ENCODE measurements at places on chromosomes 5 and 9.
A peak's percentile ranks its signal among the peaks of the same experiment; 100 is the strongest.

DNA sequence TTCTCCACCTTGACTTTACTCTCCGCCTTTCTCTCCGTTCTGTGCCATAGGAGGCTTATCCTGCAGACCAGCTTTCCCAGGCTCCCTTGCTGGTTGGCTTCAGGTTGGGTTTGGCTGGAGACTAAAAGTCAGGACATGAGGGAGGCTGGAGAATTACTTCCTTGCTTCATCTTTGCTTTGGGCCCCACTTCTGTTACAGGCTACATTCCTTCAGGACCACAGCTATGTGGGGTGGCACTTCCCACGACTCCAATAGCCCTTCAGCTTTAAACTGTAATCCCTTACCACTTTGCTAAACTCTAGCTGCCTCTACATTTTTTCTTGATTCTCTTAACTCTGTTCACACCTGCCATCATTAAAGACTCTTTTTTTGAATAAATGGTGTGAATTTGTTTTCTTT is 186.7 kb upstream of the NR4A3 start:
- peak; percentile 21 for DNase-seq

DNA sequence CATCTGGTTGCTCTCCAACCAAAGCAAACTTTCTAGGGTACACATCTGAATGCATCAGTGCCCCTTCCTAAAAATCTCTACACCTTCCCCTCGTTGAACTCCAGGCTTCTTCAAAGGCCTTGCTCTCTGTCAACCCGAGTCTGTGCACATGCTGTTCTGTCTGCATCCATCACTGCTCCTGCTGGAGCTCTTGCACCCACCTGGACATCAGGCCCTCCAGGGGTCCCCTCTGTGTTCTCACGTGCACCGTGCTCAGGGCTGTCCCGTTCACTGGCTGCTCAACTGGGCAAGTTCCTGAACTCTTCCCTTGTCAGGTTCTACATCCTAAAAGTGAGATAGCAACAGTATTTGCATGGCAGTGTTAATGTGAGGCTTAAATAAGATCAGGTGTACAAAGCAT is 62.7 kb upstream of the ANGPTL2 start:
- no peak for DNase-seq

- DNase-seq, result no peak
Measured at GRCh38 chr5:171421331-171422262, 2.1 kb downstream of the FGF18 start.

- DNase-seq, result no peak
Measured at GRCh38 chr9:115980976-115981375, 172.6 kb upstream of the PAPPA start.

- no peak for DNase-seq
Measured at GRCh38 chr5:71872311-71872864, 153.3 kb downstream of the CARTPT start.

DNA sequence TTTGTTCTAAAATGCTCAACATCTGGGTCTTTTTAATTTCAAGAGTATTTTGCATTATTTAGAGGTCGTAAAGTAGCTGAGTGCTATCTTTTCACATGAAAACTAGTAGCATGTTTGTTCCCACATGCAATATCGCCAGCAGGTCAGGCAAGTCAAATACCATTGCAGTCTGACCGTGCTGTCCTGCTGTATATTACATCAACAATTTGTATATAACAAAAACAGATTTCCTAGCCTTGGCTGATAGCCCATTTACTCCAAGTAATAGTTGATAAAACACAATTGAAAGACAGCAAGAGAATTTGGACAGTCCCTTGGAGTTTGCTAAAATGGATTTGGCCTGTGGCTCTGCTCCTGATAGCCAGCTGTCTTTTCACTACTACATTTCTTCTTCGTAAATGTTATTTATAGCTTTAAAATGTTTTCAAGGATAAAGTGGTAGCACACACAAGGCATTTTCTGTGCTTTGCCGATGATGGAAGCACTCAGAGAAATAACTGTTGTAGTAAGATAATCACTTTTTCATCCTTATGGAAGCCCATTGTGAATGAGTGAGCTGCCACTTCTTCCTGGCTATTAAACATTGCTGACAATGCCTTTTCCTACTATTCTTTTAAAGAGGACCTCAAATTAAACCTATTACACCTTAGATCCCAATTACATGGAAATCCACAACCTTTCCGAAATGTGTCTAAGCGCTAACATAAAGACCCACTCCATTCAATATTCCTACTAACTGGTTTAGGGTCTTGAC is 992.1 kb downstream of the MAT2B start:
- no peak for DNase-seq

DNA sequence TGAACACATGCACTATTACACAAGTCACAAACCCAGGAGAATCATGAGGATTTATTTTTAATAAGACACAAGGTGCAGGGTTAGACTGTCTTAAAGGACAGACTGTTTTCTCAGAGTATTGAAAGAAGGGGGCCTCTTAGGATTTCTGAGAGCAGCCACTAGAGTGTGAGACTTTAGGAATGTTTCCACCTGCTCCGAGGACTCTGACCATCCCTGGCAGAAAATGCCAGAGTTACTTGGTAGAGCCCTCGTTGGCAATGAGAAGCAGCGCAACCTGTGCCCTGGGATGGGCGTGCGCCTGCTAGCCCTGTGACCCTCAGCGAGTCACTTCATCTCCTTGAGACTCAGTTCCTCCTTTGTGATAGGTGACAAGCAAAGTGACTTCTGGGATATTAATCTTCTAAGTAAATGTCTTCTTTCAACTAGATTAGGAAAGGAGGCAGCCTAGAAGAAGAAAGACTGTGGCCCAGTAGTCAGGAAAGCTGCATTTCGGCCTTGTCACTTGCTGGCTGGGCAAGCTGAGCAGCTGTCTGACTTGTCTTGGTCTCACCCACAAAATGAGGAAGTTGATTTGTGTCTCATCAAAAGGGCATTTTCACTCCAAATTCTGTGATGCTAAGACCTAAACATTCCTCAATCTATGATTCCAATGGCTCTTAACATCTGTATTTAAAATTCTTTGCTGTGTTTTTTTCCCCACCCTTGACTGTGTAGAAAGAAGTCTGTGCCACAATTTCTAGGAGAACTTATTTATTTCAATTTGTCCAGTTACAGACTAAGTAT is 60.5 kb downstream of the PTCD2 start:
- DNase-seq, result no peak

- DNase-seq, result no peak
Measured at GRCh38 chr5:107580889-107581820, 89.6 kb downstream of the EFNA5 start.

- DNase-seq, result no peak
Measured at GRCh38 chr5:68463606-68464005, 248.1 kb downstream of the PIK3R1 start.

DNA sequence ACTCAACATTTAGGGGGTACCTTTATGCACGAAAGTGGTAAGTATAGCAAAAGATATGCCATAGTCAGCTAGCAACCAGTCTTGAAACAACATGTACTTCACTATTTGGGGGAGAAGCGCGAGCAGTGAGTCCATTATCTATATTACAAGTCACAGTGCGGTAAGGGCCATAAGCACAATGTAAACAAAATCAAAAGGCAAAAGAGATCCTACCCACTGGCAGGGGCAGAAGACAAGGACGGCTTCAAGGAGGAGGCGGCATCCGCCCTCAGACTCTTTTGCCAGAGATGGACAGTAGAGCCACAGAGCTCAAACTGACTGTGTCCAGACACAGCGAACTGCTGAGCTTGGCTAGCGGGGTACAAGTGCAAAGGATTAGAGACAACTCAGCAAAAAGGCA is 9.6 kb downstream of the MAPK9 start:
- DNase-seq, result no peak

GRCh38 chr5:170638454-170639220 is 134.8 kb downstream of the KCNIP1 start:
- DNase-seq, result peak; percentile 36

- no peak for DNase-seq
Measured at GRCh38 chr5:145750199-145750598, 84.9 kb downstream of the PRELID2 start.
